ENCODE measurements at places on chromosomes 6 and 20.

DNA sequence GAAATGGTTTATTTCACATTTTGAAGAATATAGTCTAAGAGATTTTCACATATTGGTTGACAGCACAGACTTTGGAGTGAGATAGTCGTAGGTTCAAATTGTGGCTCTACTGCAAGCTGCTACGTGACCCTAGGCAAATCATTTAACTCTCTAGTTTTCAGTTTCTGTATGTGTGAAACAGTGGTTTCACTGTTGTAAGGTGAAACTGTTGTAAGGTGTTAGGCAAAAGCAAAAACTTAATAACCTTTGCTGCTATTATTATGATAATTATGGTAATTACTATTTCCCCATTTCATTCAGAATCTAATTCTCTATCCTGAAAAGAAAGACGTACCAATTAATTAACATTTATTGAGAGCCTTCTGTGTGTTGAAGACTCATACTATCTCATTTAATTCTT, 144.2 kb downstream of the REV3L start:
- DNase-seq = no peak

DNA sequence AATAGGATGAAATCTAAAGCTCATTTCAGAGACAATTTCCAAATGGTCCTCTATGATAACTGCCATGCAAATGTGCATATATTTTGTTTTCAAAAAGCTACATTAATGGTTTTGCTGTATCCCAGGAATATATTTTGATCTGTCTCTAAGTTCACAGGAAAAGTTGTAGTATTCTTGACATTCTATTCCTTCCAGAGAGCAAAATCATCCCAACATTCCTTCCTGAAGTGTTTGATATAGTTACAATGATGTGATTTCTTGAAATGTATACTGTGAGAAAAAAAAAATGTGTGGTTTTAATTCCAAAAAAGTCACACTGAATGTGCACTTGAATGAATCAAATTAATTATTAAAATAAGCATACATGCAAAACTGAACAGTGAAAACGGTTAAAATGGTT, 996.0 kb upstream of the CITED2 start:
- DNase-seq = no peak

DNA sequence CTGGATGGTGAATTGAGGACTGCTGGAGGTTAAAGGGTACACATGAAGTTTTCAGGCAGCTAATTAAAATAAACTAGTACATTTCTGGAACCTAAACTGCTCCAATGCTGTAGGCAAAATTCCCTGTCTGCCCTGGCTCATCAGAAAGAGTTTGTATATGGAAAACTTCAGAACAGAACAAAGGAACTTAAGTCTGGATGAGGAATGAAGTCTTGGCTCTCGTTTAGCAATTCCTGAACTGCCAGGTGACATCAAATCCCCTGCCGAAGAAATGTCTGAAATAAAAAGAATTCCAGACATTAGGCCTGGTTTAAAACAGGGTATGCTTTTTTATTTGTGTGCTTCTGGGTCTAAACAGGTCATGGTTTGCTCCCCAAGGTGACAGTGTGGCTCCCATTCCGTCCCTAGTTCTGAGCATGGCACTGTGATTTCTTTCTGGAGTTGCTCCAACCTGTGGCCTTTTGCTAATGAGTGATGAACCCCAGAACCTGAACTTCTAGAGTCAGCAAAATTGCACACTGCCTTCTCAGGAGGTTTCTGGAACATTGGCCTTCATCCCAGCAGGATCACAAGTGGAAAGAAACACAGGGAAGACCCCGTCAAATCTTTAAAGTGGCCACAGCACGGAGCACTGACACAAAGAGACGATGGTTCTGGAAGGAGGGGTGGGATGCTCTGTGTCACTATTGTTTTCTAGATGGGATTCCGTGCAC, 129.4 kb upstream of the NAA20 start:
- DNase-seq = no peak

DNA sequence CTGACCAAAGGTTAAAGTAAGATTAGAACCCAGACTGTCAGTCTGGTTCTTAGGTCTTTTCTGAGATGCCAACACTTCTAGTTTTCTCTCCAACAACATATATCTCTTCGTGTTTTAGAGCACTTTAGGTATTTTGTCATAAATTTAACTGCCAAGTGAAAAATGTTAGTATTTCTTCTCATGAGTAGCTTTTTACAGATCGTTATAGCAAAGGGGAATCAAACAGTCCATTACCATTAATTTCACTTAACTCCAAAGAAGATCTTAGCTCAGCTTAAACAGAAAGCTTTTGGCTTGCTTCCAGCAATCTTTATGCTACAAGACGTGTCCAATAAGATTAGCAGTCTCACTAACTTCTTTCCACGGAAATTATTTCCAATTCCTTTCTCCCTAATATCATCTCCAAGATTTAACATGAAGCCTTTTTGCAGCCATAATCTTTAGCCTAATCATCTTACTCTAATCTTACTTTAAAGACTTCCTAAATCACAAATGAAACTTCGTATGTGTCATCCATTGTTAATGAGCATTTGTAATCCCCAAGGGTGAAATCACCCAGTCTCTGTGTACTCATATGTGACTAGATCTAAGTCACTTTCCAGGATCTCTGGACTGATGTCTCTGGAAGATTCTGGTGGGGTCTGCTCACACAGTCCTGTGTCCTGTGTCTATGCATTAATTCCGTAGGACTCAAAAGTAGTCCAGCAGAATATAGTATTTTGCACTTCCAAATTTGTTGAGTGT, 38.7 kb downstream of the MOXD1 start:
- DNase-seq = no peak

GRCh38 chr6:151118461-151119123, 121.2 kb upstream of the AKAP12 start:
- no peak for DNase-seq
